Stimulated activated CD8-positive, alpha-beta memory T cell treated with anti-CD3 and anti-CD28 coated beads, Interleukin-2, amount 100 ng/mL, for 1 hour (primary cell): ENCODE measurements at places on chromosomes 2 and 18.

- no peak for DNase-seq
Observed at GRCh38 chr2:39099870-39100728, 20.8 kb downstream of the SOS1 start.

- DNase-seq: no peak
Observed at GRCh38 chr2:101623031-101623521, 74.4 kb upstream of the MAP4K4 start.

DNA sequence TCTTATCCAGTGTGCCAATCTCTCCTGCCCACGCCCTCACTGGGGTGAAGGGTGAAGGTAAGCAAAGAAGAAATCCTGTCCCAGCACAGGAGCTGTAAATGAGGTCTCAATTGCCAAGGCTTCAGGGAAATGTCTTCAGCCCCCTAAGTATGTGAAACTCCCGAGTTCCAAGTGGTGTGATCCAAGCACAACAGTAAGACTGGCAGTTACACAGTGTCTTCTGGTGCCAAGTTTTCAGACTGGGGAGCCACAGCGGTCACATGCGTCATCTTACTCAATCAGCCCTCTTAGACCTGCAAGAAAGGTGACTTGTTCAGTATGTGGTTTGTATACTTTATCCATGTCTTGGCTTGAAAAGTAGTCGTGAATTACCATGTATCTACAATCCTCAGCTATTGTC lies 55.0 kb upstream of the SPRED2 start:
- no peak for DNase-seq

- no peak for DNase-seq
Observed at GRCh38 chr2:212901604-212902275, 249.7 kb downstream of the IKZF2 start.

DNA sequence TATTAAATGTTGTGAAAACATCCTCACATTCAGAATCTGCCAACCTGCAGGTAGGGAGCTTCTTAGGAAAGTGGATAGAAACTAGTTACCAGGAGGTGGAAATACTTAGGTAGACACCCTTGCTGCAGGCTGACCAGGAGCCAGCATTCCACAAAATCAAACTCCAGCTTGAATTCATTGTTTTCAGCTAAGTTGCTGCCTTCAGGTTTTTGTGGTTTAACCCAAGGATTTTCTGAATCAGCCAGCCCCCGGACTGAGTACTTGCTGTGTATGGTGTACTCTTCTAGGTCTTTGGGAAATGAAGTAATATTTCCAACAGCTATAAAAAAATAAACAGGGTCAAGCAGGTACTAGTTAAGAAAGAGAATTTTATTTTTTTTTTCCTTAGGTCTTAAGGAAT lies 192.1 kb upstream of the CHST9 start:
- no peak for DNase-seq

DNA sequence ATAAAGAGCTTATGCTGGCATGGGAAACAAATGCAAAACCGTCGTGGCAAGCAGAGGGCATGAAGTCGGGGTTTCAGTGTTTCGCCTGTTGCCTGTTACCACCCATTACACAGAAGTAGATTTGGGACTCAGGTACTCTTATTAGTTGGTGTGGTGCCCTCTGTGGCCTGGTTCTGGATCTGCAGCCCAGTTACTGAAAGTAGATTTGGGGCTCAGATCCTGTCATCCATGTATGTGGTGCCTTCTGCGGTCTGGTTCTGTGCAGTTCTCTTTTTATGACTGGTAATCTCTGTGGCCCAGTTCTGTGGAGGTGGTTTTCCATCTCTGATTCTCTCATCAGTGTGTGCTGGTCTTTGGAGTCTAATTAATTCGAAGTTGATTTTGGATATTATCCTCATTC lies 45.2 kb downstream of the ADNP2 start:
- DNase-seq: no peak

- DNase-seq: no peak
Observed at GRCh38 chr18:8450898-8451665, 158.2 kb upstream of the RAB12 start.

DNA sequence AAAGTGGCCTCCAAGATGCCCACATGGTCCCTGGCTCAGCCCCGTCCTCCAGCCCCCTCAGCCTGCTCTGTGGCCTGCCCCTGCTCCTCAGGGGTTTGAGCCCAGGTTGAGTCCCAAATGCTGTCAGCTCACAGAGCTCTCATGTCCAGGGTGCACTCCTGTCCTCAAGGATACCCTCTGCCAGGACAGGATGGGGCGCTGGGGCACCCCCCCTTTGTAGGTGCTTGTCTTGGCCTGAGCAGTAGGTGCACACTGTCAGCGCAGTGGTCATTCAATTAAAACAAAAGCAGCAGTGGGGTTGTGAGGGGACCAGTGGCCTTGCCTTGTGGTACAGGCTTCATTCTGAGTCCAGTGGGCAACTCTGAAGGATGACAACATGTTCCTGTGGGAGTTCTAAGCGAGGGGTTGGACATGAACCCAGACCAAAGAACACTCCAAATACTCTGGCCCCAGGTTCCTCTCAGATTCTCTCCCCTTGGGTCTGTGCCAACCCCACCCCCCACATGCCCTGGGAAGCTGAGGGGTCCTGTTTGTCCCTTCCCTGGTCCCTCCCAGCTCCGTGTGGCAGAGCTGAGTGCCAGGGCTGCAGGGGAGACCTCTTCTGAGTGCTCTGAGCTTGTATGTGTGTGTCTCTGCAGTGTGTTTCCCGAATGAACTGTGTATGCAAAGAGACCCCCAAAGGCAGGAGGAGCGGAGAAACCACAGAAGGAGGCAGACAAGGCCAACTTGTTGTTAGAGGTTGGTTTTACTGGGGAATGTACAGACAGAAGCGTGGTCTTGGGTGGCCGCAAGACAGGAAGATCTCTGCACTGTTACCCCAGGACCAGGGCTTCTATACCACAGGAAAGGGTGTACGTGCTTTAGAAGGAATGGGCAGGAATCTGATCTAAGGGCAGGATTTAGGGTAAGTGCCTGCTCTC lies 155.6 kb upstream of the HS6ST1 start:
- DNase-seq: no peak

DNA sequence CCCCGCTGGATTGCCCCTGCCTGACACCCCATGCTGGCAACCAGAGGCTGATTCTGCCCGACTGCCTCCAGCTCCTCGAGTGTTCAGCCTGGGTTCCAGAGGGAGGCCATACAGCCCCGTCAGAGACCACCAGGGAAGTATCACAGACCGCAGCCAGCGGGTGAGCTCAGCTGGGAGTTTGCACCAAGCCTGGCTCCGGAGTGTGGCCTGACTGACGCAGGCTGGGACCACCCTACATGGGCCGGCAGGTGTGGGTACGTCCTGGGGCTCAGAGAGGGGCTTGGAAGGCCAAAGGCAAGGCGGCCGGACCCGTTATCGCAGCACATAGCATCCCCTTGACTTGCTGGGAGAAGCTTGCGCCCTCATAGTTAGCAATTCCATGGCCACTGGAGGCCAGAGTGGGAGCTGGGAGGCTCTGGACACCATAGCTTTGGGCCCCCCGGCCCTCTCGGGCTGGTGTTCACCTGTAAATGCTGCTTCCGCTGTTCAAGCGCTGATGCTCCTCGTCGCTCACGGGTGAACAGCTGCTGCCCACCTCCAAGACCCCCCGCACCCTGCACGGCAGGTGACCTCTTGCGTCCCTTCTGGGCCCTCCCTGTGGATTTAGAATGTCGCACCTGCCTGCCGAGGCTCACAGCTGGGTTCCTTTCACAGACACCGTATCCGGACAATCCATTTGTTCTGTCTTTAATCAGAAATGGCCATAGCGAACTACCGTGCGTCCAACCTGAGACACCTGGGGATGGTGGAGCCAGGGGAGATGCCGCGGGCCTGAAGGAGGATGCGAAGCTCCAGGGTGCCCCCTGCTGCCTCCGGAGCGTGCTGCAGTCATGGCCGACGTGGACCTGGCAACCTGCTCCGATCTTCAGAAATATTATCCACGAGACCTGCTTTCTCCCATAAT lies 31.2 kb upstream of the SLC66A3 start:
- DNase-seq: peak; percentile 28

GRCh38 chr2:26764906-26765305 lies 822 bp downstream of the SLC35F6 start:
- DNase-seq: no peak

DNA sequence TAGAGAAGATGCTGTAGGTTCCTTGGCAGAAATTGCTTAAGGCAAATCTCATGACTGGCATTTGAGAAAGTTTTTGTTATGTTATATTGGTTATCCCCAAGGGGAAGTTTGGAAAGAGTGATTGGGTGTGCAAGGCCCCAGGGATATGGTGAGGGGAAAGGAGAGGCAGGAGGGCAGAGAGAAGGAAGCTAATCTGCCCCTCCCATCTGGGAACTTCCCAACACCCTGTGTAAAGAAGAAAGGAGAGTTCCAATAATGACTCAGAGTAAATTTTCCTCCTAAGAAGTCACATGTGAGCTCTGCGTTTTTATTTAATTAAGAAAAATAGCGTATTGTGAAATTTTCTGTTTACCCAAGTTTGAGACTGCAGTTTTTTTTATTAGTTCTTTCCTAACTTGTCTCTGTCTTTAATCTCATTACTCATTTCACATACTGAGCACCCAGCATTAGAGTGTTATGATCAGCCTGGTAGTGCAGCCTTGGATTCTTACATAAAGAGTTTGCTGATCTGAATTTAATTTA lies 3.1 kb upstream of the KYNU start:
- DNase-seq: no peak

DNA sequence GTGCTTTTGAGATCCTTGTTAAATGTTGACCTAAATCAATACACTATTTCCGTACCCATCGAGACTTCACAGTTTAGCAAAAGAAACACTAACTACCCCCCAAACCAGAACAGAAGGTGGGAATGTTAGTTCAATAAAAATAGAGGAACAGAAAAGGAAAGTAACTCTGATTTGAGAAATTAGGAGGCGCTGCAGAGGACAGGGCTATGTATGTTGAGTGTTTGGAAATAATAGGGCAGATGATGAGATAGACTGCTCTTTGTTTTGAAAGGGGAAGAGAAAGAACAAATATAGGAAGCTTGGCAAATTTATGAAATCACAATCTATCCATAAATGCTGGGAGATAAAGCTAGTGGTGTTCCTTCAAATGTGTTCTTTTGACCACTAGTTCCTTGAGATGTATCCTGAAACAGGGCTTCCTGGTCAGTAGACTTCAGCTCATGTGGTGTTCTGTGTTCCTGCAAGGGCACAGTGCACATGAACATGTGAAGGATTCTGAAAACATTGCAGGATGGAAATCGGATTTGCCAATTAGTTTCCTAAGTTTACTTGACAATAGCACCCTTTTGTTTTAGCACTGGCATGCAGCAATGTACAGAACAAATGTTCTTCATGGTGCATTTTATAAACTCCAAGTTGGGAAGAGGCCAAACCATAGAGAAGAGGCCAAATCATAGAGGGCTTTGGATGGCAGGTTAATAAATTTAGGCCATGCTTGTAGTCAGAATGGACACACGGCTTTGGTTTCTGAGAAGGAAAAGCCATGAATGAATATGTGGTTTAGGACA lies 39.8 kb downstream of the RHBDD1 start:
- DNase-seq: no peak

DNA sequence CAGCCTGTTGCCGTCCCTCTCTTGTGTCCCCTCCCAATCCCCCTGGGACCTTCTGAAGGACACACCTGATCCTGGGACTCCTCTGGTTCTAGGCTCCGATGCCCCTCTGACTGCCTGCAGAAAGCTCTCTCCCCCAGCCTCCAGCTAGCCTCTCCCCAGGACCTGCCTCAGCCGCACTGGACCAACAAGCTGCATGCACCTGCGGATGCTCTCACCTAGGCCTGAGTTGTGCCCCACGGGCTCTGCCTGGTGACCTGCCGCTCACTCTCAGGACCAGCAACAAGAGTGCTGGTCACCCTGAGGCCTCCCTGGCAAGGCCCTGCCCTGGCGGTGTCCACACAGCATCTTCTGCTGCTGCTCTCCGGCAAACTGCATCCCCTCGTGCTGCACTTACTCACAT lies 63.0 kb downstream of the EIPR1 start:
- no peak for DNase-seq

DNA sequence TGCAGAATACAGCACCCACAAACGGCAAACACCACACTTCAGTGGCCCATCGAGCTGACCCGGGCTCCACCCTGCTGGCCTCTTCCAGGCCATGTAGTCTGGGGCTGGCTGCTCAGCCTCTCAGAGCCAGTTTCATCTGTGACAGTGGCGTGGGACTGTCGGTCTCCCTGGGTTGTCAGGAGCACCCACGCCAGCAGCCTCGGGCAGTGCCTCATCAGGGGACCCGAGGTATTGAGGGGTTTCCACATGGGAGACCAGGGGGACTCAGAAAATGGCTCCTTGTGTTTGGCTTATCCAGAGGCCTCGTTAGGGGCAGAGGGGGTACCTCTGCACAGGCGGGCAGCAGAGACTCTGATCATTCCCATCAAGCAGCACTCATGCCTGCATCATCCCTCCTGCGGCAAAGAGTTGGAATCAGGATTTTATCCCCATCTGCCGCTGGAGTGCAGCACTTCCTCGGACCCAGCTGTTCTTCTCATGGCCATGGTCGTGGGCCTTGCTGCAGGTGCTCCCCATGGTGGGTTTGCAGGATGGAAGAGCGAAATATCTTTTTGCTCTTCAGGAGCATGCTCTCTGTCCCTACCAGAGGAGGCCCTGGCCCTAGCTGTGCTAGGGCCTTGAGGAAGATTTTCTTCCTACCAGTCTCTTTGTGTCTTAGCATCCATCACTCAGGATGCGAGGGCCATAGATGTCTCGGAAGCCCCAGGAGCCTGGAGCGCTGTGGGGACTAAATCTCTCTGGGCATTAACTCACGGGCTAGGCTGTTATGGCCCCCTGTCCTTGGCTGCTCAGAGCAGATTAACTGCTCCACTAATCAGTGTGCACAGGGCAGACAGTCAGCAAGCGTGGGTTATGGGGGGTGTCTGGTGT lies 100.8 kb downstream of the CLIP4 start:
- DNase-seq: no peak

DNA sequence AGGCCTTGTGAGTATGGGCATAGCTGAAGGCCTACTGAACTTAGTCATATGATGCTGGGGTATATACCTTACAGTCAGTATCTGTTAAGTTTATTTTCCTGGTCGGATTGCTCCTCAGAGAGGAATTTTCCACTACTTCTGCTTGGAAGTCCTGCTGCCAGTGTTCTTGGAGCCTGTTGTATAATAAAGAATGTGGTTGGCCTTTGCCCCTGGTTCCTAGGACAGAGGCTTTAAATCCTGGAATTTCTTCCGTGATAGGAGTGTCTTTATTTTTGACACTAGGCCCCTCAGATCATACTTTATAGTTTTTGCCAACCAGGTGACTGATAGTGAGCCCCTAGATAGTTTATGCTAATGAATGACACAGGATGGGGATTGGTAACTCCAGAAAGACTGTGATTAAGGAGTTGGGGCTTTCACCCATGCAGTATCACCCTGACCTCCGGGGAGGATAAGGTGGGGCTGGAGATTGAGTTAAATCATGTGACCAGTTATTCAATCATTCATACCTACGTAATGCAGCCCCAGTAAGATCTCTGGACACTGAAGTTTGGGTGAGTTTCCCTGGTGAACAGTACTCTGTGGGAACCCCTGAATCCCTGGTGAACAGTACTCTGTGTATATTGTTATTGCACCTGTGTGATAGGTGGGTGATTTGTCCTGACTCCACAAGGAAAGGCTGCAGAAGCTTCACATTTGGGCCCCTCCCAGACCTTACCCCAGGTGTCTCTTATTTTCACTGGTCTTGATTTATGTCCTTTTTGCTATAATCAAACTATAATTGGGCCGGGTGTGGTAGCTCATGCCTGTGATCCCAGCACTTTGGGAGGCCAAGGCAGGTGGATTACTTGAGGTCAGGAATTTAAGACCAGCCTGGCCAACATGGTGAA lies 56.9 kb downstream of the COMMD1 start:
- DNase-seq: no peak
